ENCODE measurements at places on chromosomes 13 and 19.

- DNase-seq, result no peak
Measured at GRCh38 chr19:54435551-54436016, 13.4 kb upstream of the LENG8 start.

DNA sequence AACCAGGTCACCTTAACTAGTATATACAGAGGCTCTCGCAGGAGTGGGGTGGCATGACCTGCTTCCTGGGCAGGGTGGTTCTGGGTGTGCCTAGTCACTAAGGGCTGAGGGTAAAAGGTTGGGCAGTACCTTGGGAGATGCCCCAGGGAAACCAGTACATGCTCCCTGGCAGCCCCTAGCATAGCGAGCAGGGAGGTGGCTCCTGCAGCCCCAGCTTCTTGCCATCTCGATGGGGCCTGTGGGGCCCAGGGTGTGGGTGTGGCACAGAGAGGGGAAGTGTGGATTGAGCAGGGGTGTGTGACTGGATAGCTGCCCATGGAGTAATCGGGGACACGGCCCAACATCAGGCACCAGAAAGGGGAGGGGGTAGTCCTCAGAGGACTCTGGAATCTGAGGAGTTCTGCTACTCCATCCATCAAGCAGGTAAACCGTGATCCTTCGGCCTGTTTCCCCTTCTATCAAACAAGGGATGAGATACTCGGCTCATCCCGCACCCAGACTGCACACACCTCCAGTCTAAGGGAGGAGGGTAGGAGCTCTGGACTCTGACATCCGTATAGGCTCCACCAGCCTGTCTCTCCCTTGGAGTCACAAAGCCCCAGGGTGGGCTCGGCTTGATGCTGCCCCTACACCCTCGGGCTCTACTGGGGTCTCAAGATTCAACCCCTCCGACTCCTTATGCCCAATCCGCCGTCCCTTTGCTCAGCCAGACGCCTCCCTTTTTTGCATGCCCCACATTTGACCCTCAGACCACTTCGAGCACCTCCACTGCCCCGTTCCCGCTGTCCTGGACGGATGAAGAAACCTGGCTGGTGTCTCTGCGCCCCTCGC lies 1.1 kb downstream of the ZBTB45 start:
- no peak for DNase-seq

DNA sequence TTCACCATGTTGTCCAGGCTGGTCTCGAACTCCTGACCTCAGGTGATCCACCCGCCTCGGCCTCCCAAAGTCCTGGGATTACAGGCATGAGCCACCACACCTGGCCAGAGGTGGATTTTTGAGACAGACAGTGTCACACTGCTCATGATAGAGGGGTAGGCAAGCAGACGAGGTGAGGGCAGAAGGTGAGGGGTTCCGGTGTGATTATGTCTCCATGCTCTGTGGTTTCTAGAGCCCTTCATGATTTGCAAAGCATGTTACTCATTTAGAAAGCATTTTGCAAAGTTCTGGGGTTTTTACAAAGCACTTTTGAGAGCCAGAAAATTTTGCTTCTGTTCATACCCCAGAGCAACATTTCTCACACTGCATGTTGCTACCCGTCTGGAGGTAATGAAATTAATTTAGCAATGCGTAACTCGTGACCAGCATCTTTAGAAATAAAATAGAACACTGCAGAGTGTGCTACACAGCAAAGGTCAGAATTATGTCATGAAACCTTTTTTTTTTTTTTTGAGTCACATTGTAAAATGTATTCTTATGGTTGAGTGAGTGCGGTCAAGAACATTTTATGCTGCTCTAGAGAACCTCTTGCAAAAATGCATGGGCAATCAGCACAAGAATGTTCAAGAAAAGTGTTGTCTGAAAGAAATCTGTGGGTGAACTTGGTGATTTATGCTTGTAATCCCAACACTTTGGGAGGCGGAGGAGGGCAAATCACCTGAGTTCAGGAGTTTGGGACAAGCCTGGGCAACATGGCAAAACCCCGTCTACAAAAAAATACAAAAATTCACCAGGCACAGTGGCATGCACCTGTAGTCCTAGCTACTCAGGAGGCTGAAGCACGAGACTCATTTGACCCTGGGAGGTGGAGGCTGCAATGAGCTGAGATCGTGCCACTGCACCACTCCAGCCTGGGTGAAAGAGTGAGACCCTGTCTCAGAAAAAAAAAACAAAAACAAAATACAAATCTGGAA lies 58.0 kb downstream of the MAP4K1 start:
- peak; percentile 11 for DNase-seq

DNA sequence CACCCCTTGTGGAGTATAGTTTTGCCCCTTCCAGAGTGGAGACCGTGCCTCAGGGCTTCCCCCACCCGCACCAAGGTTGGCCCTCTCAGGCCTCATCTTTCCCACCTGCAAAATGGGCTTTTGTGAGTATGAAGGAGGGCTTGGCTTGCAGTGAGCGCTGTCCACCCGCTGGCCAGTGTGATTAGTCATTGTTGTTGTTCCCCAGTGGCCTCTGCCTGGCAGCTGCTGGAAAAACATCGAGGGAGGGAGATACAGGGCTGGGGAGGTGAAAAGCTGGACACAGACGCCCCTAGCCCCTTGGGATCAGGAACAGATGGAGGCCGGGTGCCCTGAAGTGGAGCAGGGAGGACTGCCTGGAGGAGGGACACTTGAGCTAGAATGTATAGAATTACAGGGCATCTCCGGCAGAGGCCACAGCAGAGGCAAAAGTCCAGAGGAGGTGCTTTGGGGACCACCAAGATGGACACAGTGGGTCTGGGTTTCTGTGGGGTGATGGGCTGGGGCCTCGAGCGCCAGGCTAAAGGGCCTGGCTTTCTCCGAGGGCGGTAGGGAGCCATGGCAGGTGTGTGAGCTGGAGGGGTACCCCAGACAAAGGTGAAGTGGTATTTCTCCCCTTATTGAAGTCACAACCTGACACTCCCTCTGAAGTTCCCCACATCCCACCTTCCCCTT lies 3.9 kb upstream of the IL12RB1 start:
- peak; percentile 42 for DNase-seq

DNA sequence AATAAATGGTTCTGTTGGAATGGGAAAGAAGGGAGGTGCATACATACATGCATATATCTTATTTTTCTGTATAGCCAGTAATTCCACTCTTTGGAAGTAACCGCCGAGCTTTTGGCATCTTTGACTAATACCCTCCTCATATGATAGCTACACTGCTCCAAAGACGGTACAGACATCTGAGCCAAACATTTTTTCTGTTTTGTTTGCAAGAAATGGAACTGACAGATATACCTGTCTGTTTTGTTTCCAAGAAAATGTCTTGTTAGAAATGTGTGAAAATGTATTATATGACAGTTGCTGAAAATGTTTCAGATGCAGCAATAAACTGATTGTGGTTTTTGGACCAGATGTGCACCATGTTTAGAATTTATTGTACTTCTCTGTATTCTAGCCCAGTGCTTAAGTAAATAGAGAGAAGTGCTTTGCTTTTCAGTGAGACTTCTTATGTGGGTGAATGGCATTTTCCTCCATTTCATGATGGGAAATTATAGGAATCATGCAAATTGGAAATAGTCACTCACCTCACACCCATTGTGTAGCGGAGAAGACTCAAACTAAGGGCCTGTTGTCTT lies 396.9 kb downstream of the KCNRG start:
- DNase-seq, result no peak
